ENCODE measurements at places on chromosomes 2 and 18. TPM values are rescaled to one million over a fixed set of nuclear protein-coding genes. Genes with fewer than 3 reads are reported as not detected.

- DNase-seq = no peak
- peaks cover 22% of the 10 kb centered on the region for H3K4me1 ChIP-seq
- H3K27ac ChIP-seq = no peak overlapping the region
Measured at GRCh38 chr2:144351687-144352086, 168.2 kb downstream of the ZEB2 start.

- H3K27me3 ChIP-seq = no peaks in the 10 kb centered on the region
- H3K4me1 ChIP-seq = peaks cover 18% of the 10 kb centered on the region
- H3K27ac ChIP-seq = peak overlapping the region; percentile 75
- H3K36me3 ChIP-seq = no peaks in the 10 kb centered on the region
Measured at GRCh38 chr2:206368933-206369569, 74.3 kb upstream of the ADAM23 start.

DNA sequence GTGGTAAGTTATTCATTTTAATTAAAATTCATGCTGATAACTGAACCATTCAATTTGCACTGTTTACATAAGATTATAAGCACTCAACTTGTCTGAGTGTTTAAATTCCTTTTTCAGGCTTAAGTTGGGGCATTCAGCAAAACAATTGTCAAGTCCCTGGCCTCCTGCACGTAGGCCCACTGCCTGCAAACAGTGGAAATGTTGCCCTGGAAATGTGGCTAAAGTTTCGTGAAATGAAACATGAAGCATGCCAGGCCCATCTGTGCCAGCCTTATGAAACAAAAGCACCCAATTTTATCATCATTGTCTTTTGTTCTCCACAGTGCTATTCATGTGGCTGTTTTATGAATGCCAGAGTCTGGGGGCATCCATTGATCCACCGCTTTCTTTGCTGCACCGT, 163.7 kb downstream of the PTGR3 start:
- DNase-seq = no peak
- no peaks in the 10 kb centered on the region for H3K36me3 ChIP-seq
- H3K4me3 ChIP-seq = no peak overlapping the region
- H3K27me3 ChIP-seq = no peaks in the 10 kb centered on the region

The TUBA3E gene
- 47.1 TPM for total RNA-seq

DNA sequence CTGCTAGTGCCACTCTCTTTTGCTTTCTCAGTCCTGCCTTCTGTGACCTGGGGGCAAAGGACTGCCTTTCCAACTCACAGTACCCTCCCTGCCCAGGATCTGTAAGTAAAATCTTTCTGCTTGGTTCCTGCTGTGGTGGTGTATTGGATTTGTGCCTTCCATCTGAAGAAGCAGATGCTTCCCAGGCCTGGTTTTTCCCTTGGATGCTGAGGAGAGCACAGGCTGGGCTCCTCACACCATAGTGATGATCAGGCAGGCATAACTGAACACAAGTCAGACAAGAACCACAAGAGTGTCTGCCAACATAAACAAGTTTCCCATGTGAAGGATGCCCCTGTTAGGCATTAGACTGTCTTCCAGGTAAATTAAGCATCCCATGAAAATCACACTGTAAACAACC, 121.3 kb upstream of the NRXN1 start:
- H3K4me1 ChIP-seq = no peaks in the 10 kb centered on the region
- DNase-seq = no peak
- H3K27ac ChIP-seq = no peak overlapping the region
- H3K27me3 ChIP-seq = no peaks in the 10 kb centered on the region
- H3K36me3 ChIP-seq = no peaks in the 10 kb centered on the region

- no peak for DNase-seq
- H3K27me3 ChIP-seq = no peaks in the 10 kb centered on the region
- no peak overlapping the region for H3K27ac ChIP-seq
Measured at GRCh38 chr2:20558391-20559150, 92.3 kb downstream of the HS1BP3 start.

The IRS1 gene
- total RNA-seq = 17.8 TPM

- H3K27ac ChIP-seq = peak overlapping the region; percentile 81
- peak; percentile 72 for DNase-seq
- H3K4me1 ChIP-seq = peaks cover 29% of the 10 kb centered on the region
Measured at GRCh38 chr2:217248312-217248935, 388.6 kb upstream of the TNP1 start.

All from left ventricle myocardium inferior (tissue), 1 donor.